ENCODE measurements at places on chromosomes 4 and X.

DNA sequence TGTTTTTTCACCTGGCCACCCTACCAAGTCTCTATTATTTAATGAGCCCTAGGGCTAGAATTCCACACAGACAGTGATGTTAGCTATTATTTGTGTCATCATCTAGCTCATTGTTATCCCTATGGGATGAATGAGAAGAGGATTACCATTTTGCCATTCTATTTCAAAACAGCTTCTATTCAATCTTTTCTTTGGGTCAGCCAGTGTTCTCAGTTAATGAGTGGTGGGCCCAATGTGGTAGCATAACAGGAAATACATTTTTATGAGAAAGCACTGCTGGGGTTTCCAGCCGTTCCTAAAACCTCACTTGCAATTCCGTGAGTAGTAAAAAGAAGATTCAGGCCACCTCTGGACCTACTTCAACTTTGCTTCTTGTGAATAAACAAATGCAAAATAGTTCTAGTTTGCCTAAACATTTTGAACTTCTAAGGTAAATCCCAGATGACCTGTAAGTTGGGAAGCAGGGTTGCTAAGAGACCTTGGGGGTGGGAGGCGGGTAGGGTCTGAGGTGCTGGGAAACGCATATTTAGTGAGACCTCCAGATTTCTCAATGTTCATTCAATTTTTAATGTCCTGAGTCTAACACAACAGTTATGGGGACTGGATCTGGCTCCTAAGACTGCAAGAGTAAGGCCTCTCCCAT is 24.8 kb upstream of the CYP2U1 start:
- DNase-seq = no peak

DNA sequence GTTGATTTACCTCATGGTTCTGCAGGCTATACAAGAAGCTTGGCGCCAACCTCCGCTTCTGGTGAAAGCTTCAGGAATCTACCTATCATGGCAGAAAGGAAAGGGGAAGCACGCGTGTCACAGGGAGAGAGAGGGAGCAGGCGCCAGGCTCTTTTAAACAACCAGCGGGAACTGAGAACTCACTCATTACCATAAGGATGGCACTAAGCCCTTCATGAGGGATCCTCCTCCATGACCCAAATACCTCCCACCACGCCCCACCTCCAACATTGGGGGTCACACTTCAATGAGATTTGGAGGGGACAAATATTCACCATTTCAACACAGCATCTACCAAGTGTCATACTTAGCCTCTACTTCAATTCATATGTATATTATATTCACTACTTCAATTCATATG is 18.8 kb upstream of the TBC1D8B start:
- no peak for DNase-seq

DNA sequence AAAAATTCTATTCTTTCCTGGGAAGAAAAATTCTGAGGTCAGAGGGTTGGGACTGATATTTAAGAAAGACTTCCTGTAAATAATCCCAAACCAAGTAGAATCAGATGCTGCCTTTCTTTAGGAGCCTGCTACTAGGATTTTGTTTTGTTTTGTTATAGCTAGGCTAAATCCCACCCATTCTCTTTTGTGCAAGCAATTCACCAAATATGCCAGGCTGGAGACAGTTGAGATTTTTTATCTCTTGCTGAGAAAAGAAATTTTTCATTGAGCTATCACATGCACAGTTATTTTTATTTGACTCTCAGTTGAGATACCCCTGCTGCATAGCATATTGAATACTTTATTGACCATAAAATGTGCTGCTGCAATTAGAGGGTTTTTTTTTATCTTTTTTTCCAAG is 196.0 kb downstream of the KCNIP4 start:
- DNase-seq = no peak

- no peak for DNase-seq
Measured at GRCh38 chr4:83248486-83248885, 36.1 kb downstream of the COQ2 start.

GRCh38 chrX:135531813-135532212 is 11.4 kb downstream of the INTS6L start:
- DNase-seq = no peak

GRCh38 chr4:98662626-98663225 is 4.3 kb upstream of the TSPAN5 start:
- peak; percentile 59 for DNase-seq

DNA sequence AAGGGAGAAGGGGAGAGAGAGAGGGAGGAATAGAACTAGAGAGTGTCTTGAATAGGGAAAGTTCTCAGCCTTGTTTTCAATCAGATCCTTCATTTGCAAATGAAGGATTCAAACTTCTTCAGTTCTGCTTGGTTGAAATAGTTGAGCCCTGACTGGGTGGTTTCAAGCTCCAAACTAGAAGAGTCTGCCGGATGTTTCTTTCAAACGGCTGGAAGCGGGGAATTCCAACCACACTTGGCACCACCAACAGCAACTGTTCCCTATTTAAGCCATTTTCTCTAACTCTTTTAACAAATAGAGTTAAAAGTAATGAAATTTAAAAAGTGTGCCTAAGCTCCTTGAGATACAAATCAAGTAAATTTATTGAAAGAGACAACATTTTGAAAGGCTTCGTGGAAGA is 67.5 kb upstream of the DDX60 start:
- DNase-seq = no peak

DNA sequence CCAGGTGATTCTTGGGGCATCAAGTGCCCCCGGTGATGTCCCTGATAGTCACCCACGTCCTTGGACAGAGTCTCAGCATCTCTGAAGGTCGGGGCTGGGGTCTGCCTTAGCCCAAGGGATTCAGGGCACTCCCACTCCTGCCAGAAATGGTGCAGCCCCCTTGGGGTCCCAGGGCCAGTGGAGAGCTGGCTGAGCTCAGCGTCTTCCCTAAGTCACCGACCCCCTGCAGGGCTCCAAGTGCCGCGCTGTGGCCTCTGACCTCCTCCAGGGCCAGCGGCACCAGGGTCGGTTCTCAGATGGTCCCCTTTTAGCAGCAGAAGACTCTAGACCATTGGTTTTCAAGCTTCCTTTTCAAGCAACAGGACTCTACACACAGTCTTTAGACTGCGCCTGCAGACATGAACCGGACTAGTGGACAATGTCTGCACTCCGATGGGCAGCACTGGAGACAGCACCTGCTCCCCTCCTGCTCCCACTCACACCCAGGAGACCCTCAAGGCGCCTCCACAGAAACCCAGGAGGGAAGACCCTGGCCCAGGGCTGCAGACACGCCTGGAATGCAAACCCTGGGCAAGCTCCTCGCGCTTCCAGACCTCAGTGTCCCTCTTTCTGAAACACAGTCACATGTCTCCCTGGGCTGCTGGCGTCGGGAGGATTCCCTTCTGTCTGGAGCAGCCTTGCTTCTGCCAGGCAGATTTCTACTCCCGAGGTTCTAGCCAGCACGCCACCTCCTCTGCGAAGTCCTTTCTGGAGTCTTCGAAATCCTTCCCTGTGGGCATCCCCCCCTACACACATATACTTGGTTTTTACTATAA is 53.9 kb downstream of the ABLIM2 start:
- DNase-seq = no peak

- no peak for DNase-seq
Measured at GRCh38 chr4:129623233-129623875, 527.4 kb downstream of the C4orf33 start.

GRCh38 chr4:135605076-135605475 is 1403.5 kb upstream of the PABPC4L start:
- DNase-seq = no peak

DNA sequence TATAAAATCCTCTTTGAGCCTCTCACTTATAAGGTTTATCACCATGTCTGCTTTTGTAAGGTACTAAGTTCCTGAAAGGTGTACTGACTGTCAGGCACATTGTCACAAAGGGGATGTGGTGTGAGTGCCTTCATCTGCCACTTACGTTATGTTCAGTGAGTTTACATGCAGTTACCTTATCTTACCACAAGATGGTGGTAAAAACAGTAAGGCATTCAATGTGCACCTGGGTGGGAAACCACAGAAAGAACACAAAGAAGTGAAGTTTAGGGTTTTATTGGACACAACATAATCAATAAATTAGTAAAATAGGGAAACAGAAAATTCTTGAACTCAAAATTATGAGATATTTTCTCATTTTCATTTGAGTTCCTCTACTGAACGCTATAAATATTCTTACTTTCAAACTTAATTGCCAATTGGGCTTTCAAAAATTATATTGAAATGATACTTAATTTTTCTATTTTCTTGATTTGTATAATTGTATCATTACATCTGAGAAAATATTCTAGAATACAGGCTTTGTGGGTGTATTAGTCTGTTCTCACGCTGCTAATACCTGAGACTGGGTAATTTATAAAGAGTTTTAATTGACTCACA is 650.8 kb downstream of the PCDH7 start:
- no peak for DNase-seq

GRCh38 chr4:170497112-170497511 is 407.4 kb upstream of the AADAT start:
- no peak for DNase-seq

GRCh38 chr4:9847968-9848748 is 66.7 kb downstream of the DRD5 start:
- DNase-seq = no peak

DNA sequence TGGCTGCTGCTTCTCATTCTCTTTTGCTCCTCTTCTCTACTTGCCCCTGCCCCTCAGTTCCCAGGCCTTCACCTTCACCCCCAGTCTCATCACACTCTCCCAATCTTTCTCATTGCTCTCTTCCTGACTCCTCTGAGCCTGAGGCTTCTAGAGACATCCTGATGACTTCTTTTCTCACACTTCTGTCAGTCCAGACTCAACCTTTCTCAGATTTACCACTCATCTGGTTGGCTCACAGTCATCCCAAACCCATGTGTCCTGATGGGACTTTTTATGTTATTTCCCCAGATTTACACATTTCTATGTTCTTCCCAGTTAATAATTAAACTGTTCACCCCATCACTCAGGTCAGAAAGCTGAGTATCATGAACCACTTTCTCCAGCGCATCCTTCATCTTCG is 68.0 kb downstream of the TMA16 start:
- no peak for DNase-seq

DNA sequence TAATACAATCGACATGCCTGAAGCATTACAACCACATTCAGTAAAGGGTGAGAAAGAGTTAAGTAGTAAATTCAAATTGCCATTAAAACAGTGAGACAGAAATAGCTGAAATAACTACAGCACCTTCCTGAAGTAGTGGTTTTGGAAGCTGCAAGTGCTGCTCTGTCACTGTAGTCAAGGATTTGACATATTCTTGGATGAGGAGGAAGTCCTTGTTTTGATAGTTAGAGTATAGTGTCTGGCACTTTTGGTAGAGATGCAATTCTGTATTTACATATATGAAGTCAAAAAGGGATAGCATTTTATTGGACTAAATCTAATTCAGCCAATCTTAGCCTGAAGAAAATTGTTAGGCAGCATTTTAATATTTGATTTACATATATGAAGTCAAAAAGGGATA is 1559.6 kb downstream of the TECRL start:
- no peak for DNase-seq

DNA sequence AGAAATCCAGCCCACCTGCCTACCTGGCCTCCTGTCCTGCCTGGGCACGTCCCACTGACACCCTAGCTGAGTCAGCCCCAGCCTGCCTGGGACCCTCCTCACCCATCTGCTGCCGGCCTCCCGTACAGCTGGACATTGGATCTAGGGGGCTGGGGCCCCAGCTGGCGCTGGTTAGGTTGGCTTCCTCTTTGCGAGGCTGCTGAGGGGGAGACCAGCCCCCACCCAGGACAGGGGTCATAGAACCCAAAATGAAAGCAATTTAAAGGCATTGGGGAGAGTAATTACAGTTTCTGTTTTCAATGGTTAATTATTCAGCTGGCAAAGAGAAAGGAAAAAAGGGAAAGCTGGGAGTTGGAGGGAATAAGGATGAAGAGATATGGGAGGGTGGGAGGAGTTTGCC is 15.8 kb downstream of the EFNB1 start:
- no peak for DNase-seq

- DNase-seq = no peak
Measured at GRCh38 chr4:105356194-105356593, 117.7 kb downstream of the PPA2 start.

DNA sequence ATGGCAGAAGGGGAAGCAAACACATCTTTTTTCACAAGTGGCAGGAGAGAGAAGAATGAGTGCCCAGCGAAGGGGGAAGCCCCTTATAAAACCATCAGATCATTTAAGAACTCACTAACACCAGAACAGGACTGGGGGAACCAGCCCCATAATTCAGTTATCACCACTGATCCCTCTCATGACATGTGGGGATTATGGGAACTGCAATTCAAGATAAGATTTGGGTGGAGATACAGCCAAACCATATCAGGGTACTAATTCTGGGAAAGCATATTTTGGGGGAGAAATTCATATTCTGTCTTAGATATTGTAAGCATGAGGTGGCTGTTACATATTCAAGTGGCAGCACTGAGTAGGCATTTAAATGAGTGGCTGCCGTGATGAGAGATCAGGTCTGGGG is 87.8 kb downstream of the RAPGEF2 start:
- no peak for DNase-seq

DNA sequence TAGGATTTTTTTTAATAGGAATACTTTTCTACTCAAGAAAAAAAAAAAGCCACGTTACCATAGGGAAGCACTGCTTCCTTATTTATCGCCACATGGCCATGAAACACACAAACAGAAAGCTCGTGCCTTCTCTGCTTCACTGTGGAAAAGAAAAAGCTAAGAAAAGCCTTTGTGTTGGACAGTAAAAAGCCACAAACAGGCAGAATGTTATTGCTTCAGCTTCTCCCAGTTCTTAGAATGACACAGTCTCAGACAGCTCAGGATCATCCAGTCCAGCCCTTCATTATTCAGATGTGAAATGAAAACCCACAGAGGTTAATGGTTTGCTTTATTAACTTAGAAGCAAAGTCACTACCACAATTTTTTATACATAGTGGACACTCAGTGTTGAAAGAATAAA is 181.6 kb upstream of the NOCT start:
- no peak for DNase-seq

DNA sequence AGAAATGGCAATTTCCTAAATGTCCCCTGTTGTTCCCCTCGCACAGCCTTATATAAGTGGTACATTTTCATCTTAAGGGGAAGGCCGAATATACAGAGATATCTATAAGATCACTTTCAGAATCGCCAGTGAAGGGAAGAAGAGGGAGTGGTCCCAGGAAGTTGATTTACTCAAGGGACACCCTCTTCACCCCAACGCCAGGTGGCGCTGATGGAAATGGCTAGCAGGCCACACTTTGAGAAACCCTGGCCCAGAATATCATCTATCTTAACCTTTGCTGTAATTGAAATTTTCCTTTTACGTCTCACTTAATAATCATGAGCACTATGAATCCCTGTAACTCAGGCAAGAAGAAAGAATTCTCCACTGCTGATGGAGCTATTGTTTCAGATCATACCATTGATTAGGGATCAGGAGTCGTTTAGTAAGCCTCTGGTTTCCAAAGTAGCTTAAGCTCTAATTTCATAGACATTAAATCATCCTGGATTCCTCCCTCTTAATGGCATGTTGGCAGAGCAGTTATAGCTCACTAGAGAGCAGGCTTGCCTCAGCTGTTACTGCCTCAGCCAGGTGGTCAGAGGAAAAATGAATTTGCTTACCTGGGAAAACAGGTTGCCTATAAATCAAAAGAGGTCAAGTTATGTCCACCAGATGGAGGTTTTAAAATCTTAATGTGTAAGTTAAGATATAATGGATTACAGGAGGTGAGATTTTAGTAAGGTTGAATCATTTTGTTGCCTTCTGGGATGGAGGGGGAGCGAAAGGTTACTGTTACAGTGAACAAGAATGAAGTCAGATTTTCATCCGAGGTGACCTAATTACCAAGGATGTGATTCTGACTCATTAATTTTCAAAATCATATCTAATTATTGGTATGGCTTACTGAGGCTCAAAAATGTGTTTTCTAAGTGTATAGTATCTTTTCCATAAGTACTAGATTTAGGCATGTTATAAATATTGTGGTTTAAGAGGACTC is 941.2 kb upstream of the TENM3 start:
- no peak for DNase-seq

- DNase-seq = no peak
Measured at GRCh38 chrX:66030505-66031317, 9.2 kb downstream of the VSIG4 start.

All from stimulated activated CD4-positive, alpha-beta T cell treated with anti-CD3 and anti-CD28 coated beads, Interleukin-4, amount 100 ng/mL, for 4 hours (primary cell).